Heart right ventricle (tissue), 16 donors: ENCODE measurements at places on chromosomes 5 and 9.

GRCh38 chr5:43097701-43098449 is 22.8 kb upstream of the ZNF131 start:
- DNase-seq = no peak

DNA sequence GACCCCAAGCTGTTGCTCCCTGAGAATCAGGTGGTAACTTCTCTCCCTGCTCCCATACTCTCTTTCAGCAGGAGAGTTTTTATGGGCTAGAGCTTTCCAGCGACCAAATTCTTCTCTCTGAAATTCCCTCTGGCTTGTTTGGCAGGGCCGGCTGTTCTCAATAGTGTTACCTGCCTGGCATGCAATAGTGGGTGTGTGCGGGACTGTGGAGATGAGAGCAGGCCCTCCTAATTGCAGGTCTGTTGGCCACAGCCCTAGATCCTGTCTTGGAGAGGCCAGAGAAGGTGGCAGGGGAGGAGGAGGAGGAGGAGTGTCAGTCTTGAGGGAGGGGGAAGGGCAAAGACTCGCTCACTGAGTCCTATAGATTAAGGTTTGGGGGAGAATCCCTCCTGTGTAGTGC is 29.5 kb downstream of the AQP7 start:
- no peak for DNase-seq

DNA sequence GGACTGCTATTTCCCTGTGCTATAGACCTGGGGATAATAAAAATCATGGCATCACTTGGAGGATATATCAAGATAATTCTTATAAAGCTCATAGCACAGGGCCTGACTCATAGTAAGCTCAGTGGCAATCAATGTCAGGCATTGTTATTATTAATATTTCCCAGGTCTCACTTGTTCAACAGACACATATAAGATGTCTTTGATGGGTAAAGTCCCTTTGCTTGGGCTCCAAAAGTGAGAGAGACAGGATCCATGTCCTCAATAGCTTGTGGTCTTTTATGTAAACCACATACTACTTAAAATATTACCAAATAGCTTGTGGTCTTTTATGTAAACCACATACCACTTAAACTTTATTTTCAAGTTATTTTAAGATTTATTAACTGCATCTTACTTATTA is 11.2 kb downstream of the SH3RF2 start:
- DNase-seq = no peak

- no peak for DNase-seq
Measured at GRCh38 chr9:113502427-113503034, 39.0 kb downstream of the RGS3 start.

DNA sequence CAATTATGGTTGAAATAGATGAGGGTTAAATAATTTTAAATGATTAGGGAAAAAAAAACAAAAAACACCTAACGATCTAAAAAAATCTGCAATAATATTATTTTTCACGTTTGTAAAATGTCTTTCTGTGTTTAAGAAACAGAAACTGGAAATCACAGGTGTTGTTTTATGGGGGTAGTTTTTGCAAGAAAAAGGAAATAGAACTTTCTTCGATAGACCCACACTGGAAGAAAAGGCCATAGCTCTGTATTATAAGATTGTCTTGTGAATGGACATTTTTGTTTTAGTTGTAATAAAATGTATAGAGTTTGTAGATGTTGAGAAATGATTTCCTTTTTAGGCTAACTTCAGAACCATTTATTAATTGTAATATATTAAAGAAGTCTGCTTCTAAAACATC is 5.5 kb downstream of the CSNK1G3 start:
- no peak for DNase-seq

- no peak for DNase-seq
Measured at GRCh38 chr9:130523921-130524320, 55.5 kb upstream of the FUBP3 start.

DNA sequence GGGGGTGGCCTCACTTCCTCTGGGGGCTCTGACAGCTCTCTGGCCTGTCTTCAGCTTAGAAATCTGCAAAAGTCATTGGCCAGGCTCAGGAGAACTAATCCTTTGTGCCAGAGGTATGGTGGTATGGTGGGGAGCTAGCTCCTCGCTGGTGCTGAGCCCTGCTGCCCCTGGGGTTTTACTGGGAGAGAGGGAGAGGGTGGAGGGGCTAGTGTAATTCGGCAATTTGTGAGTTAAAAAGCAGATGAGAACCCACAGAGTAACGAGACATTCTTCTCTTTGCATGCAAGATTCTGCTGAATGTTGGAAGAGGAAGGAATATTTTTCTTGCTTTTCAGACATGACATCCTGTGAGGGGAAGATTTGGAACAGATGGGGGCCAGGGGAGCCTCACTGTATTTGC is 65.5 kb upstream of the SPRY4 start:
- DNase-seq = no peak

- no peak for DNase-seq
Measured at GRCh38 chr5:7169240-7169878, 226.6 kb upstream of the ADCY2 start.
